HTR-8/SVneo (cell line): ENCODE measurements at places on chromosomes 2 and 18.
A peak's percentile ranks its signal among the peaks of the same experiment; 100 is the strongest.

DNA sequence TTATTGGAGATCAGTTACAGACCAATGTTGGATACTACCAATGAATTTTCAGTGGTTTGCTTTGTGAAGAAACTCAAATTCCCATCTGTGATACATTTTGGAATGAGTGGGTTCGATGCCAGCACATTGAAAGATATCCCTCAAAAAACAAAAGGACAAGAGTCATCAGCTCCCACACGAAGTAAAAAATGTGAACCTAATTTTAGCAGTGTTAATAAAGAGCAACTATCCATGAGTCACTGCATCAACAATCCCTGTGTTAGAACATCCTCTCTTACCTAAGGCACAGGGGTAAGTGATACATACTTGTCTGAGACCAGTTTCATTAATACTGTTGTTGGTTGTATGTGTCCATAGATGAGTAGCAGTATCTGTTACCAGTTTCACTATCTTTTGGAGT is 551.8 kb upstream of the SOX11 start:
- no peak for DNase-seq

DNA sequence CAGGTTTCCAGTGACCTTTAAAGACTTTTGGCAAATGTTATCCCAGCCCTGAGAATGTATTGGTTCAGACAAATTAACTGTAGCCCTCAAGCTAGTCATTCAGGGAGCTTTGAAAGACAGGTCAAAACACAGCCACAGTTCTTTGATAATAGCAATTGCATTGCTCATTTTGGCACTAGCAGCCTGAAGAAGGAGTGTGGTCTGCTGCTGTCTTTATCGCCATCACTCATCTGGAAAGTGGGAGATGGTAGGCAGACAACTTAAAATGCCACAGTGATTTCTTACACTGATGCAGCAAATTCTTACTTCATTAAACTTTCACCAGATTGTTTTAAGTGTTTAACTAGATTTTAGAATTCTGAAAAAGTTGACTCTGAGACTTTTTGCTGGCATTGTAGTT is 47.2 kb downstream of the DOK6 start:
- no peak for DNase-seq

- DNase-seq, result no peak
Observed at GRCh38 chr2:67667054-67667908, 270.1 kb downstream of the ETAA1 start.

DNA sequence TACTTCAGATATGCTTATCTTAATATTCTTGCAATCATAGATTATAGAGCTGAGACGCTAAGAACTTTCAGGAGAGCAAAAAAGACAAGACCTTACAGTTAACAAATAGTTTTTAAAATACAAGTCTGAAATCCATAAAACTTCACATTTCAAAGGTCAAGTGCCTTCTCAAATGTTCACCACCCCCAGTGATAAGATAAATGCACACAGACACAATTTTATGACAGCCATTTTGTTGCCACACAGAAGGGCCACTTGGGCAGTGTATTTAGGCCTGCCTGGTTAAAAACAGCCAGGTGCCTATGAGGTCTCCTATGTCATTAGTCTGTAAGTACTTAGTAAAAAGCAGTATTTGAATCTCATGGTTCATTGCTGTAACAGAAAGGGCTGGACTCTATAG is 8.1 kb upstream of the PSTPIP2 start:
- DNase-seq, result no peak

- no peak for DNase-seq
Observed at GRCh38 chr2:231513746-231514224, 16.5 kb downstream of the NMUR1 start.

- DNase-seq, result no peak
Observed at GRCh38 chr2:105375001-105375561, 23.8 kb downstream of the FHL2 start.

- no peak for DNase-seq
Observed at GRCh38 chr18:66344227-66344626, 259.7 kb downstream of the CDH19 start.

DNA sequence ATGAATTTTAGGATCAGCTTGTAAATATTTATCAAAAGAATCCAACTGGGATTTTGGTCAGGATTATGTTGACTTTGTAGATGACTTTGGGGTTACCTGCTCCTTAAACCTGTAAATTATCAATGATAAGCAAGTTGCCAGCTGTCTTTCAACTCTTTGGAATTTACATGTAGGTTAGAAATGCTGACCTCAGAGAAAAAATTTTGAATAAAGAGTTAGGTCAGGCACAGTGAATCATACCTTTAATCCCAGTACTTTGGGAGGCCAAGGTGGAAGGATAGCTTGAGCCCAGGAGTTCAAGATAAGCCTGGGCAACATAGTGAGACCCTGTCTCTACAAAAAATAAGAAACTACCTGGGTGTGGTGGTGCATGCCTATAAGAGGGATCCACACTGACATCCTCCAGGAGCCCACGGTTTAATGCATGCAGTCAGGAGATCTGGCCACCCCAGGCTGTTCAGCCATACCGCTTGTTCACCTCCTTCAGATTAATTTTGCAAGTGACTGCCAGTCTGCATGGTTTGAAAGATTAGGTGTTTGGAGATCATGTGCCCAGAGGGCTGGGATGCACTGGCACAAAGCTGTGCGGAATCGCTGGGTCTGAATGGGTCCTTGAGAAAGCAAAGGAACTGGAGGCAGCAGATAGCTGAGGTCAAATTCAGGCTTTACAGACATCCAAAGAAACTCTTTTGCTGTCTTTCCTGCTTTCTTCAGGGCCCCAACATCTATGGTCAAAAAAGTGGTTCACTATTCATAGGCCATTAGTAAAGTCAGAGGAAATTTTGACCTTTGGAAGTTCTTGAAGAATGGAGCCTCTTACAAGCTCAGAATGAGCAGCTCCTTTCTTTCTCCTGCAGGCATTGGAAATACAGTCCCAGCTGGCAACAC is 83.4 kb upstream of the TXNDC2 start:
- no peak for DNase-seq

DNA sequence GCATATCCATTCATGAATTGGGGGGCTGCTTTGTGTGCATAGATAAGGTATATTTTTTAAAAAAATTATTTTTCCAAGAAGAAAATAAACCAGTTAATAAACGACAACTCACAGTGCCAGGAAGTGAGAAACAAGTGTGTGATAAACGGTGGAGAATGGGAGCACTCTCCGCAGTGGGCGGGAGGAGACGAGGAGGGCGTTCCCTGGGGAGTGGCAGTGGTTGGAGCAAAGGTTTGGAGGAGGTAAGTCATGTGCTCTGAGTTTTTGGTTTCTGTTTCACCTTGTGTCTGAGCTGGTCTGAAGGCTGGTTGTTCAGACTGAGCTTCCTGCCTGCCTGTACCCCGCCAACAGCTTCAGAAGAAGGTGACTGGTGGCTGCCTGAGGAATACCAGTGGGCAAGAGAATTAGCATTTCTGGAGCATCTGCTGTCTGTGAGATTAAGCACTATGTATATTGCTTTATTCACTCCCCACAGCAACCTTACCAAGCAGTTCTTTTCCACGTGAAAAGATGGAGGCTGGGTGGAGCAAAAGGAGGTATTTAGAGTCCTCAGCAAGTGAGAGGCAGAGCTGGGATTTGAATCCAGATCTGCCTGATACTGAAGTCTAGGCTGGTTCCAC is 27.0 kb upstream of the CASP8 start:
- DNase-seq, result peak; percentile 33

GRCh38 chr18:9612977-9613376 is 1.4 kb downstream of the PPP4R1 start:
- no peak for DNase-seq

DNA sequence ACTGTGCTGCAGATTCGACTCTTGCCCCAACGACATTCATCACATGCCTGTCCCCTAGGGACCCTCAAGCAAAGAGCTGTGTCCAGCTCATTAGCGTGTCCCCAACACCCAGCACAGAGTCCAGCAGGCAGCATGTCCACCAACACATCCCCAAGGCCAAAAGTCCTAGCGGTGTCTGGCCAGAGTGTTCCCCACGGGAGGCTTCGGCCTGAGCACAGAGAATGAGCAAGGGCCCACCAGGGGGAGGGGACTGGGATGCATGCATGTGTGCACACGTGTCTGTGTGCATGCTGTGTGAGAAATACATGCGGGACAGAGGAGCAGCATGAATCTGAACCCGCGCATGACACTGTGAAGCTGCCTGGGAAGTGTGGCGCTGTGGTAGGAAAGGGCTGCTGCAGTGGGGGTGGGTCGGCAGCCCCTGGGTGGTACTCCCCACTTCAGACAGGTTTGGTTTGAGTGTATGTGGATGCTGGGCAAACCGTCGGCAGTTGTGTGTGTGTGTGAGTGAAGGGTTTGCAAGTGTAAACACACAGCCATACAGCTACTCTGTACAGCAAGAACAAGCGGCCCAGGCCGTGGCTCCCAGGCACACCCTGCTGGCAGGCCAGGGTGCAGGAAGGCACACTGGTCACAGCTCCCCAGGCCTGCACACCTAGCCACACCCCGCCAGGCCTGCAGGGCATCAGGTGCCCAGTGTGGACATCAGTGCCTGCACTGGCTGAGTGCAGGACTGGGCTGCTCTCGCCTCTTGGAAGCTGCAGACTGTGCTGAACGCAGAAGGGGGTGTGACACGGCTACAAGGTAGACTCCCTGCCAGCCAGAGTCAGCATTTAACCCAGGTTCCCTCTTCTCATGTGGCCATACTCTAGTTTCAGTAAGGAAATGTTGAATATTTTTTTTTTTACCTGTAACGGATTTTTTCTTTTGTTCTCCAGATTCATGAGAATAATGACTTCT is 19.5 kb upstream of the HES6 start:
- no peak for DNase-seq

DNA sequence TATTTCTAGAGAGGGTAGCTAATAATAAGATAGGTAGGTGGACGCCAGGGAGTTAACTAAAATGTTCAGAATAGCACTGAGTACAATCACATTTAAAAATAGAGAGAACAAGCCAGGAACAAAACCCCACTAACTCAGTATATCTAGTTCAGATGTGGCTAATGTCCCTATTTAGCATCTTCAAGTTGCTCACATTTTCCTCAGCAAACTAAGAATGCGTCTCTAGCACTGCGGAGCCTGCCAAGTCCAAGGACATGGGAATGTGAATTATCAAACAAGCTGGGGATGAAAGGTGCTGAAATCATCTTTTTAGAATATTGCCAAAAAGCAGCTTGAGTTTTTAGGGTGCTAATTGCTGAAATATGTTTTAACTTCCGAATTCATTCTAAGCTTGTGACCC is 398.5 kb upstream of the FIGN start:
- no peak for DNase-seq

DNA sequence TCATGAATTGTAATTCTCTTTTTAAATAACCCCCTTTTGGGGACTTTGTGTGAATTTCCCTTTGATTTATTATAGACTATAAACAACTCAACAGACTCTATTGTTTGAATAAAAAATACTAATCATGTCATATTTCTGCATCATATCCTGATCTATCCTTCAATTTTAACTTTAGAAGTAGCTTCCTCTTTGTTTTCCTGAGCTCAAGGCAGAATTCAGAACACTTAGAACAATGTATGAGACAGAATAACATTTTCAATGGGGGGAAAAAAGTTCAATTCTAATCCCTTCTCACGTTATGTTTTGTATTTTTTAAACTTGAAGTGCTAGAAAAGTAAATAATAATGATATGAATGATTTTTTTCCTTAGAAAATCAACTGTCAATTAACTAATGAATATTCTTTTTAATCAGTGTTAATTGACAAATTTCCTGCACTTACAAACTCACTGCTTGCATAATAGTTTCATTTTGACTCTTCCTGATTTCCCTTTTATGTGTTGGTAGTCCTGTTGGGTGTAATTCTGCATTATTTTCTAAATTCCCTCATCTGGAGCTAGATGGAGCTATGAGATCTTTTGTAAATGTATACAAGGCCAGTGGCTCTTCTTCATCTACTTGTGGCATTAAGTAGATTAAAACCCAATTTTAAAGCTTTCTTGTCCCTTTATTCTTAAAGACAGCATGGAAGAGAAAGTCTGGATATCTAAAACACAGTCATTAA is 326.1 kb downstream of the PARD3B start:
- peak; percentile 2 for DNase-seq
